Sigmoid colon (tissue), 7 donors: ENCODE measurements at places on chromosomes 6 and 20. TPM values are rescaled to one million over a fixed set of nuclear protein-coding genes. Genes with fewer than 3 reads are reported as not detected.

GRCh38 chr20:24147479-24147878 lies 158.9 kb upstream of the GGTLC1 start:
- no peaks in the 10 kb centered on the region for H3K4me1 ChIP-seq
- no peaks in the 10 kb centered on the region for H3K36me3 ChIP-seq
- H3K27me3 ChIP-seq, result no peaks in the 10 kb centered on the region
- no peak overlapping the region for H3K4me3 ChIP-seq

GRCh38 chr6:110654096-110654820 lies 161.0 kb downstream of the CDK19 start:
- no peak overlapping the region for H3K27ac ChIP-seq
- DNase-seq, result no peak
- H3K4me3 ChIP-seq, result no peak overlapping the region
- H3K27me3 ChIP-seq, result no peaks in the 10 kb centered on the region

- DNase-seq, result no peak
- H3K4me3 ChIP-seq, result no peak overlapping the region
- H3K27me3 ChIP-seq, result no peaks in the 10 kb centered on the region
- no peak overlapping the region for H3K27ac ChIP-seq
- H3K4me1 ChIP-seq, result no peaks in the 10 kb centered on the region
Observed at GRCh38 chr6:101439790-101440189, 46.3 kb downstream of the GRIK2 start.

Gene BHLHE23
- total RNA-seq, result not detected

Gene KCNK15
- 1.4 TPM for total RNA-seq

Gene SLC22A3
- total RNA-seq, result 13.6 TPM

GRCh38 chr20:63101781-63102720 lies 95.3 kb upstream of the BHLHE23 start:
- no peaks in the 10 kb centered on the region for H3K36me3 ChIP-seq
- peak overlapping the region; percentile 62 for H3K4me3 ChIP-seq
- H3K27ac ChIP-seq, result peak overlapping the region; percentile 76
- DNase-seq, result peak; percentile 70

Gene C6orf15
- total RNA-seq, result not detected

DNA sequence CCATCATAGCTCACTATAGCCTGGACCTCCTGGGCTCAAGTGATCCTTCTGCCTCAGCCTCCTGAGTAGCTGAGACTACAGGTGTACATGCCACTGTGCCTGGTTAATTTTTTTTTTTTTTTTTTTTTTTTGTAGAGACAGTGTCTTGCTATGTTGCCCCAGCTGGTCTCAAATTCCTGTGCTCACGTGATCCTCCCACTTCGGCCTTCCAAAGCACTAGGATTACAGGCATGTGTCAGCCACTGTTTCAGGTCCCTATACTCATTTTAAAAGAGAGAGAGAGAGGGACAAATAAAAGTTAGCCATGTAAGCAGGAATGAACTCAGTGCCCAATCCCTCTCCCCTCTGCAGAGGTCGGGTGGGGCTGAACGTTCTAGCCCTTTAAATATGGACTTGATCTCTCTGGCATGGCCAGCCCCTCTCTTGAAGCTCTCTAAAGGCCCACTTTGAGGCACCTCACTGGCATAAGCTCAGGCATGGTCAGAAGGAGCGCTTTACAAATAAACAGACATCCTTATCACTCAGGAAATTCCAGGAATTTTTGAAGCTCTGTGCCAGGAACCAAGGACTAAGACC lies 9.0 kb upstream of the SERPINB1 start:
- no peaks in the 10 kb centered on the region for H3K27me3 ChIP-seq
- H3K4me1 ChIP-seq, result peaks cover 12% of the 10 kb centered on the region

GRCh38 chr6:111361648-111362047 lies 121.4 kb downstream of the REV3L start:
- no peak for DNase-seq
- H3K4me1 ChIP-seq, result peaks cover 1% of the 10 kb centered on the region
- H3K27me3 ChIP-seq, result no peaks in the 10 kb centered on the region

DNA sequence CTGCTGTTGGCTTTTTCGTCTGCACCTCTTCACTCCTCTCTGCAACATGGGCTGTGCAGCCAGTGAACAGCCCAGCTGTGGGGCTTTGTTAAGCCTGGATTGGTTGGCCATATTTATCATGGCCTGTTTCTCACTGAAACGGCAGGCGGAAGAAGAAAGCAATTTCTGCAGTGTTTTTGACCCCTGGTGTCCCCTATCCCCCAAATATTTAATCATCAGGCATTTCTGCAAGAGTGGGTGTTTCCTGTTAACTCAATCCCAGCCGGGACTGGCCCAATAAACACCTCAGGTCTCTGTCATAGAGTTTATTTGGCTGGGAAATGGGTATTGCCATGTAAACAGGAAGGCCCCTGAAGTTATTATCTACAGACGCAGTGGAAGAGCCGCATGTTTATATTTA lies 174.8 kb upstream of the SUPT3H start:
- no peaks in the 10 kb centered on the region for H3K27me3 ChIP-seq
- no peak overlapping the region for H3K4me3 ChIP-seq
- DNase-seq, result no peak
- H3K27ac ChIP-seq, result no peak overlapping the region

GRCh38 chr6:154709621-154710020 lies 23.6 kb upstream of the SCAF8 start:
- H3K27ac ChIP-seq, result no peak overlapping the region
- H3K36me3 ChIP-seq, result no peaks in the 10 kb centered on the region
- H3K4me3 ChIP-seq, result no peak overlapping the region
- no peaks in the 10 kb centered on the region for H3K4me1 ChIP-seq
- DNase-seq, result no peak
- no peaks in the 10 kb centered on the region for H3K27me3 ChIP-seq

- no peaks in the 10 kb centered on the region for H3K27me3 ChIP-seq
- peak; percentile 87 for DNase-seq
- no peaks in the 10 kb centered on the region for H3K36me3 ChIP-seq
- H3K4me1 ChIP-seq, result no peaks in the 10 kb centered on the region
Observed at GRCh38 chr6:80217794-80218193, 111.3 kb downstream of the BCKDHB start.

Gene ADGRF4
- total RNA-seq, result not detected

DNA sequence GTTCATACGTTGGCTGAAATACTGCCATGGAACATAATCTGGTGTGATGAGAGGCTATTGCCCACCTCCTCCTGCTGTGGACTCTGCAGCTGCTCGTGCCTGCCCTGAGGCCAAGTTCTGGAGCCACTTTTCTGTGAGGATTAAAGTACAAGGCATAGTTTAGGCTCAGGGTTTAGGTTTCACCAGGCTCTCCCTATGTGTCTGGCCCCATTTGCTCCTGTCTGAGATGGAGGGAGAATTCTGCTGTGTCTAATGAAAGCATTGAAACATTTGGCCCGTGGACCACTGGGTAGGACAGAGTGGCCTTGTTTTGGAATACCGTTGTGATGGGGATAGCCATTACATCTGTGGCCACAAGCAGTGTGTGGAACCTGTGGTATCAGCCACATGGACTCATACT lies 5.9 kb downstream of the WRNIP1 start:
- H3K4me3 ChIP-seq, result no peak overlapping the region
- no peak overlapping the region for H3K27ac ChIP-seq
- H3K4me1 ChIP-seq, result peaks cover 46% of the 10 kb centered on the region
- no peak for DNase-seq
- H3K27me3 ChIP-seq, result no peaks in the 10 kb centered on the region

Gene SCUBE3
- 4.9 TPM for total RNA-seq

- no peak overlapping the region for H3K4me3 ChIP-seq
- H3K27ac ChIP-seq, result no peak overlapping the region
- DNase-seq, result no peak
Observed at GRCh38 chr6:16651871-16652270, 109.4 kb downstream of the ATXN1 start.

- no peak for DNase-seq
- H3K36me3 ChIP-seq, result no peaks in the 10 kb centered on the region
- H3K27me3 ChIP-seq, result no peaks in the 10 kb centered on the region
Observed at GRCh38 chr6:104252276-104252675, 607.4 kb downstream of the HACE1 start.

Gene PXT1
- total RNA-seq, result not detected

Gene TAGAP
- 1.6 TPM for total RNA-seq

GRCh38 chr6:146636481-146636880 lies 37.7 kb downstream of the ADGB start:
- DNase-seq, result no peak
- H3K27ac ChIP-seq, result no peak overlapping the region
- no peaks in the 10 kb centered on the region for H3K4me1 ChIP-seq
- H3K36me3 ChIP-seq, result no peaks in the 10 kb centered on the region
